ENCODE measurements at places on chromosomes 7 and 10. TPM values are rescaled to one million over a fixed set of nuclear protein-coding genes. Genes with fewer than 3 reads are reported as not detected.

CADPS2 gene
- 6.4 TPM for total RNA-seq

DNA sequence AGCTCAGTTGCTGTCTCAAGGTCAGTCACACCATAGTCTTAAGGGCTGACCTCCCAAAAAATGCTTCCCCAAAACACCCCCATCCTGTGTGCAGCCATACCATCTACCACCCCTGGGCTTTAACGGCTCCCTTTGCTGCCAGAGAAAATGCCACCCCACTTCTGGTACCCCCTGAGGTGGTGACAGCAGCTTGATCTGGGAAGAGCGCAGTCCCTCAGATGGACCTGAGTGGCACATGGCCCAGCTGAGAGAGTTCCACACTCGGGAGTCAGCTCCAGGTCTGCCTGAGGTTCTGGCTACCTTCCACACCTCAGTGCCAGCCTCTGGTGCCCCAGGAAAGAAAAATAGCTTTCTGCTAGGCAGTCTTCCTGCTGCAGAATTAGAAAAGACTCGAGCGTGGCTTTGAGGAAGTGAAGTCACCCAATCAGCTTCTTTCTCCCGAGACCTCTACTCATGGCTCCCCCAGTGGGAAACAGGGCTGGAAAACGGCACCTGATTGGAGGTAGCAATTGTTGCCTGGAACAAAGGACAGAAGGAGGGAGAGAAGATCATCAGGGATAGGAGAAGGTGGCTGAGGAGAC, 151.7 kb downstream of the ARHGAP21 start:
- DNase-seq, result no peak
- H3K27me3 ChIP-seq, result no peaks in the 10 kb centered on the region
- no peaks in the 10 kb centered on the region for H3K4me1 ChIP-seq

FRMD4A gene
- 59.0 TPM for total RNA-seq

- H3K4me3 ChIP-seq, result no peak overlapping the region
- no peaks in the 10 kb centered on the region for H3K36me3 ChIP-seq
- H3K4me1 ChIP-seq, result peaks cover 3% of the 10 kb centered on the region
- DNase-seq, result no peak
- H3K27ac ChIP-seq, result no peak overlapping the region
Measured at GRCh38 chr10:113017376-113017775, 67.3 kb downstream of the TCF7L2 start.

GRCh38 chr10:21519397-21519933, 6.0 kb downstream of the SKIDA1 start:
- no peak for DNase-seq
- no peaks in the 10 kb centered on the region for H3K36me3 ChIP-seq
- H3K27ac ChIP-seq, result peak overlapping the region; percentile 92
- H3K4me1 ChIP-seq, result peaks cover 46% of the 10 kb centered on the region

MACC1 gene
- total RNA-seq, result 2.0 TPM

DNA sequence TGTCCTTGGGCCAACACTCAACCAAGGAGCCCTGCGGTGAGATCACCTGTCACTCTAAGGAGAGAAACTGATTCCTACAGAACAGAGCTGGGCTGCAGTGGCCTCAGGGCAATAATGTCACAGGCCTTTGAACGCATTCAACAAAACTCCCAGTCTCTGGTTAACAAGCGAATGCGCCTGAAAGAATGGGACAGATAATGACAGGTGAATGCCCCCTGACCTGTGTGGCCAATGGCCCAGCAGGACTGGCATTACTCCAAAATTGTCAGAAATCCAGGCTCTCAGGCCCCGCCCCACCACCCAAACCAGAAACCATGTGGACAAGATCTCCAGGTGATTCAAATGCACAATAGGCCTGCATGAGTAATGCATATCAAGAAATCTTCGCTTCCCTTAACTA, 277.7 kb upstream of the KLF6 start:
- H3K4me3 ChIP-seq, result no peak overlapping the region
- no peak for DNase-seq
- peaks cover 4% of the 10 kb centered on the region for H3K4me1 ChIP-seq
- no peaks in the 10 kb centered on the region for H3K36me3 ChIP-seq

GRCh38 chr10:102555781-102556328, 52.1 kb downstream of the SUFU start:
- no peak overlapping the region for H3K27ac ChIP-seq
- peak; percentile 80 for DNase-seq
- no peaks in the 10 kb centered on the region for H3K27me3 ChIP-seq
- peak overlapping the region; percentile 3 for H3K4me3 ChIP-seq
- peaks cover 14% of the 10 kb centered on the region for H3K4me1 ChIP-seq

PDE1C gene
- total RNA-seq, result 14.9 TPM

DNA sequence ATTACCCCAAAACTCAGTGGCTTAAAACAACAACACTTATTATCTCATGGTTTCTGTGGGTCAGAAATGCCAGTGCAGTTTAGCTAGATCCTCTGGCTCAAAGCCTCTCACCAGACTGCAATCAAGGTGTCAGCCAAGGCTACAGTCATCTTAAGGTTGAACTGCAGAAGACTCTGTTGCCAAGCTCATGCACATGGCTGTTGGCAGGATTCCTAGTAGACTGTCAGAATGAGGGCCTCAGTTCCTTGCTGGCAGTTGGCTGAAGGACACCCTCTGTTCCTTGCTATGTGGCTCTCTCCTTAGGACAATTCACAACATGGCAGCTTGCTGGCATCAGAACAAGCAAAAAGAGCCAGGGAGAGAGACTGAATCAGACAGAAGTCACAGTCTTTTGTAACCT, 34.7 kb downstream of the TOMM7 start:
- no peaks in the 10 kb centered on the region for H3K36me3 ChIP-seq
- H3K27me3 ChIP-seq, result no peaks in the 10 kb centered on the region
- H3K4me1 ChIP-seq, result peaks cover 11% of the 10 kb centered on the region
- H3K4me3 ChIP-seq, result no peak overlapping the region
- no peak overlapping the region for H3K27ac ChIP-seq

DNA sequence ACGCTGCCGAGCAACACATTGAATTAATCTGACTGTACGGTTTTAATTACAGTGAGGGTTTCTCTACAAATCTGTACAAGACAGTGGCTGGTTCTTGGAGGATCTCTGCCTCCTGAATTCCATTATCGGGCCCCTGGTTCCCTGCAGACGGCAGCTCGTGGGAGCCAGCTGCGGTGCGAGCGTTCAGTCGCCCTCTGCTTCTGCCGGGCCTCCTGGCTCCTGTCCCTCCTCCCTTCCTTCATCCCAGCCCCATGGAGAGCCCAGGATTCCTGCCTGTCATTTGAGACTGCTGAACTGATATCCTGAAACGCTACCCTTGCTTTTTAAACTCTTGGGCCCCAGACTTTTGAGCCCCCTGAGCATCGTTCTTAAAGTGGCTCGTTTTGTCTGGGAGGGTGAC, 6.6 kb upstream of the DLX6 start:
- no peaks in the 10 kb centered on the region for H3K36me3 ChIP-seq
- no peak overlapping the region for H3K4me3 ChIP-seq
- no peak overlapping the region for H3K27ac ChIP-seq
- DNase-seq, result no peak
- peaks cover 94% of the 10 kb centered on the region for H3K27me3 ChIP-seq

ABCC2 gene
- 0.31 TPM for total RNA-seq

TAS2R4 gene
- total RNA-seq, result 1.1 TPM

- no peaks in the 10 kb centered on the region for H3K4me1 ChIP-seq
- no peak overlapping the region for H3K4me3 ChIP-seq
Measured at GRCh38 chr7:152894295-152895170, 135.0 kb downstream of the ACTR3B start.

DNA sequence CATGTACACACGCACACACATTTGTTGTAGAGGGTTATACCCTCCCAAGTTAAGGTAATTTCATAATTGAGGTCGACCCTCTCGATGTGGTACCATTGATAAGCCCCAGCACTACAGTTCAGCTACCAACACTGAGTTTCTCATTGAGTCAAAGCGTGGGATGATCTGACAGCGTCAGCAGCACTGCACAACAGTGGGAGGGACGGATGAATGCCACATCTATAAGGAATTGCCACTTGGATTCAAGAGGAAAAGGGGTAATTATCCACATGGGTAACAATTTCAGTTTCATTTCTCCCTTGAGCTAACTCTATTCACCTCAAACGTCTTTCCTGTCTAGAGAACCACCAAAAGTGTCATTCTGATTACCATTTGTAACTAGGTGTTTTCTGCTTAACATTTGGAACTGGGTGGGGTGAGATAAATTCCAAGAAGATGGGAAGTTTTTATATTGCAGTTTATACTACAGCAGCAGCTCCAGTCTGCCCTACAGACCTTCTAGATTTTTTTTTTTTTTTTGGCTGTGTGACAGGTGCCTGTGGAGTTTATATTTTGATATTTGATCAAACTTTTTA, 342.9 kb downstream of the AUTS2 start:
- H3K36me3 ChIP-seq, result no peaks in the 10 kb centered on the region
- no peaks in the 10 kb centered on the region for H3K4me1 ChIP-seq
- H3K27me3 ChIP-seq, result no peaks in the 10 kb centered on the region
- no peak overlapping the region for H3K27ac ChIP-seq

All from astrocyte (in vitro differentiated cells and primary cell).